Stimulated activated CD4-positive, alpha-beta T cell treated with anti-CD3 and anti-CD28 coated beads, Interleukin-1b, Interleukin-23, amount 100 ng/mL, for 48 hours (primary cell): ENCODE measurements at places on chromosomes 12 and 14.
A peak's percentile ranks its signal among the peaks of the same experiment; 100 is the strongest.

DNA sequence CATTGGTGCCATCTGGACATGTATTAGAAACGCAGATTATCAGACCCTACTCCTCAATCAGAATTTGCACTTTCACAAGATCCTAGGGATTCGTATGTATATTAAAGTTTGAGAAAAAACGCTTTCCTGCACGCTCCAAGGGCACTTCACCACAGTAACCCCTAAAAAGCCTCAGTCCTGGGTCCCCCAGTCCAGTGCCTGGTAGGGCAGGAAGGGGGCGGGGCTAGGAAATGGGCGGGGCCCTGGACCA, 369 bp downstream of the DEPDC4 start:
- no peak for DNase-seq

GRCh38 chr14:90091393-90091792, 29.6 kb downstream of the KCNK13 start:
- DNase-seq = no peak

DNA sequence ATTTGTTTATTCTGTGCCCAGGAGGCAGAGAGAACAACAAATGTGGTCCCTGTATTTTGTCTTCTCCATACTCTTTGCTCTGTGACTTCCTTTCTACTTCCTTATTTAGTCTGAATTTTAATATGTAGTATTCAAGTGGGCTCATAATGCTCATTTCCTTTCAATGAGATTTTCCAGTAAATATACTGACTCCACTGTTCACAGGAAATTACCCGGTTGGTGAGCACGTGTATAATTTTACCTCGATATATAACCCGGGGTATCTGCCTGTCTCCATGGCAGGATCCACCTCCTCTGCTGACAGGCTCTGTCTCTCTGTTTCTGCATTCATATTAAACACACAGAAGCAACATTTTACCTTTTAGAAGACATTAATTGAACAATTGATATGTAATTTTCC, 166.0 kb downstream of the SLC38A4 start:
- DNase-seq = no peak

- no peak for DNase-seq
Observed at GRCh38 chr12:113130457-113131135, 5.0 kb downstream of the RASAL1 start.

DNA sequence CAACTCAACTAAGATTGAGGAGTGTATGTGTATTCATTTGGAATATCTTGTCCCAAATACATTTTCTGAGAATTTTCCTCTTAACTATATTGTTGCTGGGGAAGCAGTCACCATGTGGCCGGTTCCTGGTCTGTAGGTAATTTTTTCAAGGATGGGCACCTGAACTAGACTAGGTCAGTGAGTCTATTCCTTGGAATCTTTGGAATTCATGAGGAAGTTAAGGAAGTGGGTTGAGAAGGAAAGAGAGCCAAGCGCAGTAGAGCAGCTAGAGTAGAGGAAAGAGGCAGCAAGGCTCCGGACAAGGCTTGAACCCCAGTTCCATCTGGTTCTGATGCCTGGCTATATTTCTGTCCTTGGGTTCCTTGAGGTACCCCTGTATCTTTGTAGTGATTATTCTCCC, 183.7 kb downstream of the DACT1 start:
- no peak for DNase-seq

DNA sequence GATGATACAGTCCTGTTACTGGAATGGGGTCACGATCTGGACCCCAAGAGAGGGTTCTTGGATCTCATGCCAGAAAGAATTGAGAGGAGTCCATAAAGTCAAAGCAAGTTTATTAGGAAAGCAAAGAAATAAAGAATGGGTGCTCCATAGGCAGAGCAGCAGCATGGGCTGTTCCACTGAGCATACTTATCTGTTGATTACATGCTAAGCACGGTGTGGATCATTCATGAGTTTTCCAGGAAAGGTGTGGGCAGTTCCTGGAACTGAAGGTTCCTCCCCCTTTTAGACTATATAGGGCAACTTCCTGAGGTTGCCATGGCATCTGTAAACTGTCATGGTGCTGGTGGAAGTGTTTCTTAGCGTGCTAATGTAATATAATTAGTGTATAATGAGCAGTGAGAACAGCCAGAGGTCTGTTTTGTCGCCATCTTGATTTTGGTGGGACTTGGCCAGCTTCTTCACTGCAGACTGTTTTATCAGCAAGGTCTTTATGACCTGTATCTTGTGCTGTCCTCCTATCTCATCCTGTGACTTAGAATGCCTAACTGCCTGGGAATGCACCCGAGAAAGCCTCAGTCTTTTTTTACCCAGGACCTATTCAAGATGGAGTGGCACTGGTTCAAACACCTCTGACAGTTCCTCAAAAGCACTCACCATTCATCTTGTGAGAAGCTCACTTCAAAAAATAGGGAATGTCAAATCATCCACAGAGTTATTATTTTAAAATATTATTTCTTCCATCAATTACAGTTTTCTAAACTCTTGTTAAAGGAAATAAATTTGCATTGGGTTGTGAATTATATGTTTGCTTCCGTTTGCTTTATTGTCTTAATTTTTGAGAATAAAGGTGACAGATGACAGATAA, 1358.8 kb upstream of the TMEM132C start:
- DNase-seq = peak; percentile 4

DNA sequence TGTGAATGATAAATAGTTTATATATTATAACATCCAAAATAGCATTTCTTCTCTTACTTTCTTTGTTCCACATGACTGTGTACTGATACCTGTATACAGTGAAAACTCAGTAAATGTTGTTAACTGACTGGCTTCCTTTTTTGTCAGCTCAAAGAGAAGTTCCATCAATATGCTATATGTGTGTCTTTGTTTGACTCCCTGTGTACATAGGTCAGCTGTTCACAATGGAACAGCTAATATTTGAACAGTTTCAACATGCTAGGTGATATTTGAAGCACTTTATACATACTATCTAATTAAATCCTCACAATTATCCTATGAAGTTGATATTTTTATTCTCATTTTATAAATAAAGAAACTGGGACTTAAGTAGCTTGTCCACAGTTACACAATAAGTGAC, 15.3 kb upstream of the KICS2 start:
- no peak for DNase-seq

GRCh38 chr14:53310412-53310811, 157.3 kb upstream of the DDHD1 start:
- DNase-seq = no peak

DNA sequence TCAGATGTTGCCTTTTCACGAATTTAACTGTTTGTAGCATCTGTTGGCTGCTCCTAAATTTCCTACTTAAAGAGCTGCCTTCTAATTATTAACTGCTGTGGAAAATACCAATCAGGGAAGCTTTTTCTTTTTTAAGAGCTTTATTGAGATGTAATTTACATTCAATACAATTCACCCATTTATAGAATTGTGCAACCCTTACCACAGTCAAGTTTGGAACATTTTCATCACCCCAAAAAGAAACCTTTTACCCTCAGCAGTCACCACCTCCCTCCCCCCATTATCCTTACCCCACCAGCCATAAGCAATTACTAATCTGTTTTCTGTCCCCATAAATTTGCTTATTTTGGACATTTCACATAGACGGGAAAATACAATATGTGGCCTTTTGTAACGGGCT, 1.4 kb downstream of the PCNX4 start:
- DNase-seq = no peak

DNA sequence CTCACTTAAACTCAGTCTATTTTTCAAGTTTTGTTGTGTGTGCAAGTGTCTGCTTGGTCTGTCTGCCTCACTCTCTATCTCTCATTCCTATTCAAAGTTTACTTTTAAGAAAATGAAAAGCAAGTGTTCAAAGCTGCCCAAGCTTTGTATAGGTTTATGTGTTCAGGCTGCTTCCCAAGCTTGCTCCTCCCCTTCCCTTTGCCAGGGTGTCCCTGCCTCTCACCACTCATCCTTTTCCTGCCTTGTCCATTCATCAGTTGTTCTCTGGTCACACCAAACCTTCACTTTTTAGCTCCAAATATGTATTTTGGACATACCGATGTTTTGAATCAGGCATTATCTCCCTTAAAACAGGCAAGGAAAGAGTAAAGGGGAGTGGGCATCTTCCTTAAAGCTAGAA, 41.3 kb downstream of the STK38L start:
- DNase-seq = no peak

DNA sequence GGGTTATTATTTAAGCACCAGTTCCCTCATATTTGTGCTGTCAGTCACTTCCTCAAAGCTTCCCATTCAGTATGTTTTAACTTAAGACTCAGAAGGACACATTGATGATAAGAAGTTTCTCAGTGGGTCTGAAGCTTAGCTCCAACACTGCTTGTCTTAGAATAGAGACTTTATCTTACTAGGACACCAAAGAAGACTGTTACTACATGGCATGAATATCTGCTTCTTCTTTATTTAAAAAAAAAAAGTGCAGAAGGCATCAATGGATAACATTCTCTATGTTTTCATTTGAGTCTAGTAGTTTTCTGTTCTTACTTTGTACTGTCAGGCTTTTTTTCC, 404.2 kb downstream of the DAD1 start:
- DNase-seq = no peak

DNA sequence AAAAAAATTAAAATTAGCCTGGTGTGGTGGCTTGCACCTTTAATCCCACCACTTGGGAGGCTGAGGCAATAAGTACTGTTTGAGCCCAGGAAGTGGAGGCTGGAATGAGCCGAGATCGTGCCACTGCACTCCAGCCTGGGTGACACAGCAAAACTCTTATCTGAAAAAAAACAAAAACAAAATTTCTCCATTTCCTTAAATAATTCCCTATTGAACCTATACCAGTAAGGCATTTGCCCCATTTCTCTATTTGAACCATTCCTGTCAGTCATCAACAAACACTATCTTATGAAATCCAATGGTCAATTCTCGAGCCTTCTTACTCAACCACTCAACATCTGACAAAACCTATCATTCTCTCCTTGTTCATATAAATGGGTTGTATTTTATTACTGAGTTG, 14.7 kb downstream of the SLC2A14 start:
- no peak for DNase-seq

DNA sequence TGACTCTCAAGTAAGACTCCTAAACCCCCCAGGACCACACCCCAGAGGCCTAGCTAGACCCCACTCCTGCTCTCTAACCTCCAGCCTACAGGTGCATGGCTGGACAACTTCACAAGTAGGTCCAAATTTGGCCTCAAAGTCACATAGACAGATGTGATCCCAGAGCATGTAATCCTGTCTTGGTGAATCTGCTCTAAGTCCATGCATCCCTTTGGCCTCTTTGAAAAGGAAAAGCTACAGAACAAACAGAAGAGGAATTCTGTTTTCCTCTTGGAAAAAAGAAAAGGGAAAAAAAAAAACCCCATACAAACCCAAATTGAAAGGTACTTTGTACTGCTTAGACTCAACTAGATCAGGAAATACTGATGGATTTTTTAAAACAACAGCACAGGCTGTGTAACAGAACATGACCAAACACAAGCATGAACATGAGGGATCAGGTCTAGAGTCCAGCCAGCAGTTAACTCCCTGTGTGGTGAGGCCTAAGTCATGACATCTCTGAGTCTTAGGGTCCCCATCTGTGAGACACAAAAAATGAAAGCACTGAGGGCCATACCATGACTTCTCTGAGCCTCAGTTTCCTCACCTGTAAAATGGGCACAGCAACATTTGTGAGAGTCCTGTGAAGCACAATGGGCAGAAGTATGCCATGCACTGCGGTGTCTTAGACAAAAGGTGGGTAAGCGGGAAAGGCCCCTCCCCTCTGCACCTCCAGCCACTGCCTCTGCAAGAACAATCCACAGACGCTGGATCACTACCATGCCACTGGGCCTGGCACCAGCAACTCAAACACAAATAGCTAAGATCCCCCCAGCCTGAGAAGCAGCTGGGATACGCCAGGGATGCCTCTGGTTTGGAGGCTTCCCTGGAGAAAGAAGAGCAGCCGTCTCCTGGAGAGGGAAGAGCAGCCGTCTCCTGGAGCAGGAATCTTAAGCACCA, 9.9 kb downstream of the PITPNM2 start:
- DNase-seq = no peak

GRCh38 chr12:113302886-113303640, 31.8 kb downstream of the SLC8B1 start:
- DNase-seq = no peak

DNA sequence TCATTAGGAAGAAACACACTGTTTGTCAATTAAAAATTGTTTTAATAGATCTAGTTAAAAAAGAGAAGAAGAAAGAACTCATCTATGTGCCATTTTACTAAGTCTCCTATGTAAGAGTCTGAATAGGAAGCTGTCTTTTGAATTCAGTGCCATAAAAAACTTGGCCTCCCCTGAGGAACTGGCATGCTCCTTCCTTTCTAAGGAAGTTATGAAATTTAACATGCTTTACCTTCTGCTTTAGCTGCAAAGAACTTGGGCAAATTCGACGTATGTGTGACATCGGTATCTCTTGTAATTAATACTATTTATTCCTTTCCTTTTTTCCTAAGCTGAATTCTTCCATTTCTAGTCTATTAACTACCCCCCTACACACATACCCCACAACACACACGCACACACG, 12.5 kb downstream of the TM7SF3 start:
- no peak for DNase-seq

DNA sequence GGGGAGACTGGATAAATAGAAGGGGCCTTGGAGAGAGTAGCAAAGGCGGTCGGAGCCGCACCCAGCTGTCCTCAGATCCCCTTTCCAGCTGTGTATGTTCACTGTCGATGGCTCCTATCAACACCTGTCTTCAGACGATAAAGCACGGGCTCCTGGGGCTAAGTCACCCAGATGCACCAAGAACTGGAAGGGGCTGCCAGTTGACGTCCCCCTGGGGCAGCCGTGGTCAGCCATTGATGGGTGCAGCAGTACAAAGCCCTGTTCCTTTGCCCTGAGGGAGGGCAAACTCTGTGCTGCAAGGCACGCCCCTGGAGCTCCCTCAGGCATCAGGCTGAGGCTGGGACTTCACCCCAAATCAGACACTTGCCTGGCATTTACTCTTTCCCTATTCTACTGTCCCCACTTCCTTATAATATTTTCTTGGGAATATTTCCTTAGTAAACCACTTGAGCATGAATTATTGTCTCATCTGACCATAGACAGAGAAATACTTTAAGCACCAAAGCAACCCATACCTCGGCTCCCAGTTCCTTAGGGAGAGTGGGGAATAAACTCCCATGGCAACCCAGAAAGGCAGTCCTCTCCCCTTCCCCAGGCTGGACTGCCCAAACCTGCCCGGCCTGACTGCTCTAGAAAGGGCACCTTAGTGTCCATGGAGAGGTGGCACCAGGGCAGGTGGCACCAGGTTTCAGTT, 59.6 kb upstream of the SCN8A start:
- no peak for DNase-seq

DNA sequence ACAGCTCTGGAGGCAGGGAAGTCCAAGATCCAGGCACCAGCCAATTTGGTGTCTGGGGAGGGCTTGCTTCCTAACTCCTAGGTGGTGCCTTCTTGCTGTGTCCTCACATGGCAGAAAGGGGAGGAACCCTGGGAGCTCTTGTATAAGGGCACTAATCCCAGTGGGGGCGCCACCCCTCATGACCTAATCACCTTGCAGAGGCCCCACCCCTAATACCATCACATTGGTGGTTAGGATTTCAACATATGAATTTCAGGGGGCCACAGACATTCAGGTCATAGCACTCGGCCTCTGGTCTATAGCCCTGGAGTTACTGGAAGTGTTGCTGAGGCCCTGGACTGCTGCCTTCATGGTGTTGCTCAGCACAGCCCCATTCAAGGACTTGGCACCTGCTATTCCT, 14.6 kb downstream of the PSMD9 start:
- DNase-seq = no peak

GRCh38 chr12:132638541-132639408, 20.2 kb downstream of the P2RX2 start:
- DNase-seq = no peak

- no peak for DNase-seq
Observed at GRCh38 chr12:112671564-112671963, 120.0 kb upstream of the RPH3A start.

GRCh38 chr14:105267820-105268548, 19.7 kb downstream of the BTBD6 start:
- no peak for DNase-seq
